ENCODE measurements at places on chromosomes 11 and 22.
A peak's percentile ranks its signal among the peaks of the same experiment; 100 is the strongest.

- DNase-seq = no peak
Observed at GRCh38 chr11:47359586-47359985, 7.1 kb upstream of the MYBPC3 start.

DNA sequence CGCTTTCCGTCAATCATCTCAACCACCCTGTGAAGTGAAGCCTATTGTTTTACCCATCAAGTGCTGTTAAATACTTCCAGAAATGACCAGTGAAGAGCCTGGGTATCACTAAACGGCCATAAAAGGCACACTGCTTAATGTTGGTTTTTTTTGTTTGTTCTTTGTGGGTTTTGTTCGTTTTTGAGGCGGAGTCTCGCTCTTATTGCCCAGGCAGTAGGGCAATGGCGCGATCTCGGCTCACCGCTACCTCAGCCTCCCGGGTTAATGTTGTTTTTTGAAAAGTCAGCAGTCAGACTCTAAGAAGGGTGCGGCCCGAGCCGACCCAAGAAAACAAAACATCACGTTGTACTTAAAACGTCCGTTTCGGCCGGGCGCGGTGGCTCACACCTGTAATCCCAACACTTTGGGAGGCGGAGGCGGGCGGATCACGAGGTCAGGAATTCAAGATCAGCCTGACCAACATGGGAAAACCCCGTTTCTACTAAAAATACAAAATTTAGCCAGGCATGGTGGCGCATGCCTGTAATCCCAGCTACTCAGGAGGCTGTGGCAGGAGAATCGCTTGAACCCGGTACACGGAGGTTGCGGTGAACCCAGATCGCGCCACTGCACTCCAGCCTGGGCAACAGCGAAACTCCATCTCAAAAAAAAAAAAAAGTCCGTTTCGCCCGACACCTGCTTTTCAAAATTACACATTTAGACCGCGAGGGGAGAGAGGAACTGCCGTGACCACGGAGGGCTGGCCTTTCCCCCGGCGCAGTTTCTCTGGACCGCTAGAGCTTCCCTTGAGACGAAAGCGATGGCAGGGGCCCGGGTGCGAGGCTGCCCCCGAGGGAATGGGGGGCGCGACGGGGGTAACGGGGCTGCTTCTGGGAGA is 714 bp downstream of the CD59 start:
- peak; percentile 25 for DNase-seq

GRCh38 chr22:23832226-23833016 is 6.4 kb downstream of the DERL3 start:
- no peak for DNase-seq

DNA sequence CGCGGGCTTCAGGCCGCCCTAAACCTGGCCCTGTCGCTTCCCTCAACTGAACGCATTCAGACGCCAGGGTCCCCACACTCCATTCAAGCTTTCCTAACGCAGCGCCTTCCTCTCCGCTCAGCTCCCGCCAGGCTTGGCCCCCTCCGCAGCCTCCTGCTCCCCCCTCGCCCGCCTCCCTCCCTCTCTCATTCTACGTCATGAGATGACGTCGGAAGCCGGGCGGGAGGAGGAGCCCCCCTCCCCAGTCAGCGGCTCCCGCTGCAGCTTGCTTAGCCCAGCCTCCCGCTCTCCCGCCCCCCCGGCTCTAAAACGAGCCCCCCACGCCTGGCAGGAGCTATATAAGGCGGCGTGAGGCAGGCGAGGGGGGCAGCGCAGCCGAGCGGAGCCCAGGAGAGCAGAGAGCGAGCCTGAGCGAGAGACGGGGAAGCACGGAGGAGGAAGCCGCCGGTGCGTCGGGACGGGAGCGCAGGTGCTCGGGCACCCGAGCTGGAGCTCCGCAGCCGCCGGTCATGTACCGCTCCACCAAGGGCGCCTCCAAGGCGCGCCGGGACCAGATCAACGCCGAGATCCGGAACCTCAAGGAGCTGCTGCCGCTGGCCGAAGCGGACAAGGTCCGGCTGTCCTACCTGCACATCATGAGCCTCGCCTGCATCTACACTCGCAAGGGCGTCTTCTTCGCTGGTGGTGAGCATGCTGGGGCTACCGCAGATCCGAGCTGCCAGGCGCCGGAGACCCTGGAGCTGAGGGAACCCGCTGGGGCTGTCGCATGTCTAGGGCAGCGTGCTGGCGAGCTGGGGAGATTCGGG is at the start of gene NPAS4:
TSS of gene NPAS4 (plus strand) at position 365 of the 806 bp plus-strand sequence. CDS start at position 510, 145 bp downstream.
- no peak for DNase-seq

DNA sequence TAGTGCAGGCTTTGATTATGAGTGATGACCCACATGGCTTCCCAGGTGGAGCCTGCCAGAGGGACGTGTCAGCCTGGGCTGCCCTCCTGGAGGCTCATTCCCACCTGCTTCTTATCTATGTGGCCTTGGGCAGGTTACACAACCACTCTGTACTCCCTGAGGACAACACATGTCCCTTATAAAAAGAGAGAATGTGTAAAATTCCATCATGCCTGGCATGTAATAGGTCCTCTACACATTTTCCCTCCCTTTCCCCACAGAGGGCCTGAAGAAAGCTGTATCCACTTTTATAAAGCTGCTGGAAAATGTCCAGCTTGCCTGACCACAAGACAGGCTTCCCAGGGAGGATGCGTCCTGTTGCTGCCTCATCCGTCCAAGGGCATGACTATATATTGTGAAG is 55.0 kb upstream of the VSTM5 start:
- DNase-seq = no peak

- no peak for DNase-seq
Observed at GRCh38 chr22:44443641-44444235, 54.3 kb downstream of the RTL6 start.

DNA sequence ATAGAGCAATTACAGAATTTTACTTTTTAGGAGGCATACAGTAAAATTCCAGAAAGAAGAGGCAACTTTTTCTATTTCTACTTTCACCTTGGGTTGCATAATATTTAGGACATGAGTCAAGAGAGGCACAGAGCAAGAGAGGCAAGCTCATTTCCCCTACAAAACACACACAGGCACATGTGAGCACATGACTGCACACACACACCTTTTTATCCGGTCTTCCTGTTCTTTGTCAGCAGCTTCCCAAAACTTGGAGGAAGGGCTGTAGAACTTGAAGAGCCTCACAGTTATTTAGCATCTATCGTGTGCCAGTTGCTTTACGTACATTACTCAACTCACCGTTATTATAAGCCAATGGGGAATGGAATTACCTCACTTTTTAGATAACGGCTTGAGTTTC is 37.8 kb upstream of the CCDC179 start:
- no peak for DNase-seq

DNA sequence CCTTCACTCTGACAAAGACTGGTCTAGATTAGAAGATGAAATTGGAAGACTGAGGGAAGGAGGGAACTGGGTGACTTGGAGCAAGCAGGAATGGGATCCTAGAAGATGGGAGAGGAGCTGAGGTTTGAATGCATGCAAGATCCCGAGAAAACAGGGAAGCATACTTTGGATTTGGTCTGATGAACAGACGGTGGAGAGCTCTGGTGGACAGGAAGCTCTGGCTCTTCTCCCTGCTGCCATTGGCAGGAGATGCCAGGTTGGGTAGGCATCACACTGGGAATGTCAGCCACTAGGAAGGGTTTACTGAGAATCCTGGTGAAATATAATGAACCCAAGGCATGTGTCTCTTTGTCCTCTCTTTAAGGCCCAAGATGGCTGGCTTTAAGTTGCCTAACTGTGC is 16.5 kb downstream of the NAV2 start:
- DNase-seq = no peak

DNA sequence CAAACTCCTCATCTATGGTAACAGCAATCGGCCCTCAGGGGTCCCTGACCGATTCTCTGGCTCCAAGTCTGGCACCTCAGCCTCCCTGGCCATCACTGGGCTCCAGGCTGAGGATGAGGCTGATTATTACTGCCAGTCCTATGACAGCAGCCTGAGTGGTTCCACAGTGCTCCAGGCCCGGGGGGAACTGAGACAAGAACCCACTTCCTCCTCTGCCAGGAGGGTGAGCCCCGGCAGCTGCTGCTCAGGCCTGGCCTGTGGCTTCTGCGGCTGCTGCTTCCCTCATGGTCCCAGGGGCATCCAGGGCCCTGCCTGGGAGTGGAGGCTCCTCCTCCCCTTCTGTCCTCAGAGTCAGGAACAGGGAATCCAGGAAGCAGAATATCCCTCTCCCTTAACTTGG is 98.4 kb downstream of the ZNF280B start:
- DNase-seq = no peak

DNA sequence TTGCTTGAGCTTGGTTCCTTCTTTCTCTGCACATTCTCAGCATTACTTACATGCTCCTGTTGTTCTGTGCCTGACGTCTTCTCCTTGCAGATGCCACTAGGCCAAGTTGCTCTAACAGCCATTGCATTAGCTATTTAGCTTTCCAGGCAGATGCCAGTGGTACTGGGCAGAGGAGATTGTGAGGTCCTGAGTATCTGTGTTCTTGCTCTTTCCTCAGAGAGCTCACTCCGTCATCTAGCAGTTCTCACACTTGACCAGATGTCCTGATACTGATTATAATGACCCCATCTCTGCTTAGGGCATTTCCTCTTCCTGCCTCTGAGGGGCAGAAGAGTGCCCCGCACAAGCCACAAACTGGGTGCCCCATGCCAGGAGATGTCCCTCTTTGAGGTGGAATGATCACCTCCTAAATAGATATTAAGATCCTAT is 30.7 kb downstream of the ARHGAP1 start:
- DNase-seq = no peak

DNA sequence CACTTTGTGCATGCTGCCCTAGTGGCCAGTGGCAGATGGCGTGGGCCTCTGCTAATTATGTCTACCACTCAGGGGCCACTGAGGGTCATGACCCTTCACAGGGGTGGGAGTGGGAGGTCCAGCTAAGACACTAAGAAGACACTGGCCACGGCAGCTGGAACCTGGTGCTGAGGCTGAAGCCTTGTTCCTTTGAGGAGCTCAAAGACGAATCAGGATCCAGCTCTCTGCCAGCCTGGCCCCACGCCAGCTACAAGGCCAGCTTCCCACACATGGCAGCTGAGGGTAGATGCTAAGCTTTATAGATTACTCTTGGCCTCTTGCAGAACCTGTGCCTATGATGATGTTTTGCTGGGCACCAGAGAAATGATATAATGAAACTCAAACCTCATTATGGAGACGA is 226.3 kb downstream of the DSCAML1 start:
- DNase-seq = no peak

DNA sequence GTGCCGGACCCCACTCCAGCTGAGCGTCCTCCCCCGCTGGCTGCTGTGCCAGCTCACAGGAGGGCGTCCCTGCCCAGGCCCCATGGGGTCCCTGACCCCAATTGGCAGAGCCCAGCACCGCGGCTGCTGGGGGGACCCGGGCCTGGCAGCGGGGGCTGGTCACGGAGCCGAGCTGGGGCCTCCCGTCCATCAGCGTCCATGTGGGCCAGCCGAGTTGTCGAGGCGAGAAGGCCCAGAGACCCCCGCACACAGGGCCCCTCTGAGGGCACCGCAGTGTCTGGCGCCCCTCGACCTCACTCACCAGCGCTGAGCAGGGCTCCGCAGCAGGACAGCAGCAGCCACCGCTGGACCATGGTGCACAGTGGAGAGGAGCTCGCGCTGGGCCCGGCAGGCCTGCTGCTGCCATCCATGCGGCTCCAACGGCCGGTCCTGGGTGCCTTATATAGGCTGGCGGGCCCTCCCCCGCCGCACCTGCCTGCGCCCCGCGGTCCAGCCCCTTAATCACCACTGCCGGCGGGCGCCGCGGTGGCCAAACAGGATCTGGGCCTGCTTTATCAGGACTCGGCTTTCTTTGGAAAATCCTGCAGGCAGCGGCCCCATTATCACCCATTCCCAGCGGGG is at the start of gene MUC6:
TSS of gene MUC6 (minus strand) at position 416 of the 621 bp plus-strand sequence. CDS start at position 353, 63 bp downstream.
- no peak for DNase-seq

GRCh38 chr11:9625162-9625561 is 38.7 kb upstream of the SWAP70 start:
- no peak for DNase-seq

GRCh38 chr22:44355716-44356070 is 42.9 kb upstream of the SHISAL1 start:
- no peak for DNase-seq

DNA sequence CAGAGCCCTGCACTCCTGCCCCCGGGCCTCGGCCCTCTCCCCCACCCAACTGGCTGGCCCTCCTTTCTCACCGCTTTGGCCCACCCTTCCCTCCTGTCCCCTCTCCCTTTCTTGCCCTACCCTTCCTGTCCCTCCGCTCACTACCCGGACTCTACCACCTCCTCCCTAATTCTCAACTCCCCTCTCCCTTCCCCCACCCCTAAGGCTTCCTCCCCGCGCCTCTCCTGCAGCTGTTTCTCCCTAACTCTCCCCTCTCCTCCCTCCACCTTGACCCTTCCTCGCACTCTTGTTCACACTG is 421 bp downstream of the SLC15A3 start:
- DNase-seq = no peak

DNA sequence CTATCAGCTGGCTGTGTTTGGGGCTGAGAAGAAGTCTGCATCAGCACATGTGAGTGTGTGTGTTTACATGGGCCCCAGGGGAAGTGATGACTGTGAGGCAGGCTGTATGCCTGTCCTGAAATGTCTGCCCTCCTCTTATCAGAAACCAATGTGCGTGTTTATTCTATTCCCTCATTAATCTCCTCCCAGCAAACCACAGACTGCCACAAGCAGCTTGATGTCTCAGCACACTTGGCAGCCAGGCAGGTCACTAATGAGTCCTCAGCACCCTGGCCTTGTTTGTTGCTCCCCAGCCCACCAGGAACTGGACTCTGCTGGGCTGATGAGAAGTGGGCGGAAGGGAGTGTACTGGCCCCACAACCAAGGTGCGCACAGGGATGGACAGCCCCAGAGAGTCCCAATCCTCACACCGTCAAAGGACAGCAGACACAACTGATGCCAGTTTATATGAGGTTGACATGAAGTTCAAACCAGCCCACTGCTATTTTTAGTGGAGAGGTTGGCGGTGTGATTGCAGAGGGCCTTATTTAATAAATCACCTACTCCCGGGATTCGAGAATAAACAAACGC is 225.8 kb downstream of the ETS1 start:
- no peak for DNase-seq

- no peak for DNase-seq
Observed at GRCh38 chr22:44436736-44437135, 61.3 kb downstream of the RTL6 start.

- no peak for DNase-seq
Observed at GRCh38 chr11:29005401-29005980, 897.3 kb downstream of the METTL15 start.
